ENCODE measurements at places on chromosomes 7 and 10.

GRCh38 chr7:146635205-146636032, 518.8 kb downstream of the CNTNAP2 start:
- DNase-seq, result no peak

GRCh38 chr10:488933-489215, 200.6 kb downstream of the DIP2C start:
- no peak for DNase-seq

GRCh38 chr10:13705526-13706174, 118.9 kb downstream of the PRPF18 start:
- no peak for DNase-seq

- DNase-seq, result no peak
These were observed 1247.4 kb upstream of the SORCS1 start for GRCh38 chr10:108411894-108412293.

DNA sequence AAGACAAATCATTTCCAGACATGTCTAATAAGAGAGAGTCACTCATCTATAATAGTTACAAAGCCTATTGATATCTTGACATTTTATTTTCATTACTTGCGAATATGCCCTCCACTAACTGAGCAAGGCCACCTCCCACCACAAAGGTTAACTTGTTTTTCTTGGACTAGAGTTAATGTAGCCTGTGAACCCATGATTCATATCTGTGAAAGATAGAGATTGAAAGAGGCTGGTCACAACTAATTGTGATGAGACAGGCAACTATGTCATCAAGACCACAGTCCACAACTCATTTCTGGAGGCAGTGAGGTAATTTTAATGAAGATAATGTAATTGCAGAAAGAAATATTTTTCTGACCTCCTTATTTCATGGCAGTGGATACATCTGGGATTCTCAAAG, 491.8 kb upstream of the TPK1 start:
- no peak for DNase-seq

DNA sequence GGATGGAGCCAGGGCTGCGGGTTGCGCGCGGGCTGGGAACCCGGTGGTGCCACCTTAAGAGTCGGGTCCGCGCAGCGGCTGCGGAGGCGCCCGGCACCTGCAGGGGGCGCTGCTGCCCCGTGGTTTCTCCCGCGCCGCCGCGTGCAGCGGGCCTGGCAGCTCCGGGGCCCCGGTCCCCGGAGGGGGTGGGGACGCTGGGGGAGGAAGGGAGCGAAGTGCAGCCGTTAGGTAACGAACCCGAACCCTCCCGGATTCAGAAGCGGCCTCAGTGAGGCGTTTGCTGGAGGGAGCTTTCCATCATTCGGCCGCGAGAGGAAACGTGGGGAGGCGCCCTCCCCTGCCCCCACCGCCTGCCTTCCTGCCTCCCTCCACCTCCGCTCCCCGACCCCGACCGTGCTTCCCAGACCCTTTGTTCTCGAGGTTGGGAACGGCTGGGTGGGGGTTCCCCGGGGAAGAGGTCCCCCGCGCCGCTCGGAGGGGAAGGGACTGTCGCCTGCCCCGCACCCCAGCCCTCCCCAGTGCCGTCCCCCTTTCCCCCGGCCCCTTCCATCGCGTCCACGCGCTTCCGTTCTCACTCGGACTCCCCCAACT, 29.6 kb downstream of the SKIDA1 start:
- peak; percentile 92 for DNase-seq

GRCh38 chr7:129279757-129280156, 54.9 kb downstream of the AHCYL2 start:
- DNase-seq, result no peak

DNA sequence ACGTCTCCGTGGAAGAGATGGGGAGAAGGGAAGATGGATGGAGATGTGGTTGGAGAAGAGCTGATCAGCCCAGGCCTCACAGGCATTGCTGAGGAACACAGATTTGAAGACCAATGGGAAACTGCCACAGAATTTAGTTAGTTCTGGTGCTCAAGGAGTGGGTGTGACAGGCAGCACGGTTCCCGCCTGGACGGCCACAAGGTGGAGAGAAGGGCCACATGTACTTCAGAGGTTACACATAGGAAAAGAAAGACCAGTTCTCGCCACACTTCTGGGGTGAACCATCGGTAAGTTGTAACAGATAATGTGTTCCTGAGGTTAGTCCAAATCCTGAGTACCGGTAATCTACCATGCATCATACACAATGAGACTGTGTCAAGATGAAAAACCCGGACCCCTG, 29.5 kb upstream of the GJD4 start:
- no peak for DNase-seq

DNA sequence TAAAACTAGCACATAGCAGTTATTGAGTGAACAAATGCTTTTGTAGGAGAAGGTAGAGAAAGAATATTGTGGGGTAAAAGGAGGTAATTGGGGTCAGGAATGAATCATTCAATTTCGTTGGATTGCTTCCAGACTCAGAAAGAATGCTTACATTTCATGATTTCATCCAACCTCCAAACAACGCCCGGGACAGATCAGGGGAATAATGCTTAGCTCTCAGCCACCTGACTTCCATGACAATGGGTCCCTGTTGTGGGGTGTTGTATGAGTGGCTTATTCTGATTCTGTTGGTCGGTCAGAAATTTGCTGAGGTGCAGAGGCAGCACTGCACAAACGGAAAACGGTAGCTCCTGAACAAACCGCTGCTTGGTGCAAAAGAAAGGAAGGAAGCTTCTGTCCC, 24.0 kb upstream of the INPP5F start:
- DNase-seq, result no peak

DNA sequence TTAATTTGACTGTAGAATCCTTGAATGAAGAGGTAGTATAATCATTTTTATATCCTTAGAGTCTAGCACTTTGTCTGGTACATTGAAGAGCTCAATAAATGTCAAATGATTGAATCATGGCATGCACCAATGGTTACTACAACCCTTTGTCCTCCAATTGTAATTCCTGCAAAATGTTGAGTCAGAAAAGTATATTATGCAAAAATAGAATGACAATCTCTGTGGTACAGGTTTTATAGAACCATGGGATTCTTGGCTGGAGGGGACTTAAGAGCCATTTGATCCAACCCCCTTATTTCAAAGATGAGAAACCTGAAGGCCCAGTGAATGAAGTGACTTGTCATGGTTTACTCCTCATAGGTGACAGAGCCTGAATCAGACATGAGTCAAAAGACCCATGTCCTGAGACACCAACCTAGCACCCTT, 30.9 kb upstream of the SMKR1 start:
- no peak for DNase-seq

GRCh38 chr10:74186678-74187077, 35.7 kb downstream of the ADK start:
- DNase-seq, result no peak

GRCh38 chr7:137476937-137477336, 133.4 kb upstream of the PTN start:
- DNase-seq, result no peak

GRCh38 chr7:102004848-102005247, 187.4 kb downstream of the CUX1 start:
- no peak for DNase-seq

GRCh38 chr7:159012353-159013069, 132.2 kb downstream of the VIPR2 start:
- DNase-seq, result no peak

DNA sequence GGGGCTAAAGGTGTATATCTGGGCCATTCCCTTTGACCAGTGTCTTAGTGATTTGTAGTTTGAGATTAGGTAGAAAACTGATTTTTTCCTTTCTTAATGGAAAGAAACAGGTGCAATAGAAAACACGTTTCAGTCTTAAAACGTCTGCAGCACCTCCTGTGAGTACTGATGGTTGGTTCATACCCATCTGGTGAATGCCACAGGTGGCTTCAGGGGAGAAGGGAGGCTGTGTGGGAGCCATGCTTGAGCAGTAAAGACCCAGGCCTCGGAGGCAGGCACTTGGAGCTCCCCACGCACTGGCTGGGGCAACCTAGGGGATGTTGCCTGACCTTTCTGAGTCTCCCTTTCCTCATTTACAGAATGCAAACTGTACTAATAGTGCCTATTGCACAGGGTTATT, 171.5 kb upstream of the GRB10 start:
- DNase-seq, result no peak

DNA sequence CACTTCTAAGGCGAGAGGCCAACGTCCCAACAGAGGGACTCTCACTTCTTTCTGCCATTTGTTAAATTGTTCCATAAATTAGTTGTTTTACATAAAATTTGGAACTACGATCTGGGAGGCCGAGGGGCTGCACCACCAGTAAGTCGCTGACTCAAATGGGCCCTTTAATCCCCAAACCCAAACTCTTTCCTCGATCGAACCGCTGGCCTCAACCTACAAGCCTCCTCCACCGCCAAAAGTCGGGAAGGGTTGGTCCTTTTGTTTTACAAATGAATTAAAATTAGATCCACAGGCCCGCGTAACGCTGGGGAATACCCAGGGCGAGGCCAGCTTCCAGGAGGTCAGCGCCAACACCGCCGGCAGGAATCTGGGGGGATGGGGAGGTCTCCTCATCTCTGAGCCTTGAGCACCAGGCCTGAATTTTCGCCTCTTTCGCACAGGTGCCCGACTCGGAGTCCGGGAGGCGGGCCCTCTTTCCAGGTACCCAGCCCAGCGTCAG, 1.2 kb upstream of the FOXI2 start:
- DNase-seq, result no peak

DNA sequence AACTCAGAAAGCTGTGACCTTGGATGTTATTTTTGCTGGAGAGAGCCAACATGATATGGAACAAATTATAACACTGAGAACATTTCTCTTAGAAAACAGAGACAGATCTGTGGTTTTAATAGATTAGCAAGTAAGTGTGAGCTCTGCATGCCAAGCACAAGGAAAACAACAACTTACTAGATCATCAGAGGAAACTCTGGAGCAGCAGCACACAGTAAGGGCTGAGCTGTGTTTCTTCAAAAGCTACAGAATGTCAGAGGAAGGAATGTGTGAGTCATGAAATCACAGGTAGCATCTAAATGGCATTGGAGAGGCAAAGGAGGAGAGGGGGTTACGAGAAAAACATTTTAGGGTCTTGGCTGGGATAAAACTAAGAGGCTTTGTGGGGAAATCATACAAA, 283.4 kb upstream of the FZD8 start:
- no peak for DNase-seq

GRCh38 chr7:30988351-30989005, 24.7 kb downstream of the GHRHR start:
- DNase-seq, result no peak

GRCh38 chr7:154874409-154875113, 128.4 kb downstream of the PAXIP1 start:
- no peak for DNase-seq

GRCh38 chr7:11062110-11062509, 88.4 kb downstream of the PHF14 start:
- no peak for DNase-seq

GRCh38 chr7:94222516-94222915, 172.2 kb upstream of the COL1A2 start:
- no peak for DNase-seq

DNA sequence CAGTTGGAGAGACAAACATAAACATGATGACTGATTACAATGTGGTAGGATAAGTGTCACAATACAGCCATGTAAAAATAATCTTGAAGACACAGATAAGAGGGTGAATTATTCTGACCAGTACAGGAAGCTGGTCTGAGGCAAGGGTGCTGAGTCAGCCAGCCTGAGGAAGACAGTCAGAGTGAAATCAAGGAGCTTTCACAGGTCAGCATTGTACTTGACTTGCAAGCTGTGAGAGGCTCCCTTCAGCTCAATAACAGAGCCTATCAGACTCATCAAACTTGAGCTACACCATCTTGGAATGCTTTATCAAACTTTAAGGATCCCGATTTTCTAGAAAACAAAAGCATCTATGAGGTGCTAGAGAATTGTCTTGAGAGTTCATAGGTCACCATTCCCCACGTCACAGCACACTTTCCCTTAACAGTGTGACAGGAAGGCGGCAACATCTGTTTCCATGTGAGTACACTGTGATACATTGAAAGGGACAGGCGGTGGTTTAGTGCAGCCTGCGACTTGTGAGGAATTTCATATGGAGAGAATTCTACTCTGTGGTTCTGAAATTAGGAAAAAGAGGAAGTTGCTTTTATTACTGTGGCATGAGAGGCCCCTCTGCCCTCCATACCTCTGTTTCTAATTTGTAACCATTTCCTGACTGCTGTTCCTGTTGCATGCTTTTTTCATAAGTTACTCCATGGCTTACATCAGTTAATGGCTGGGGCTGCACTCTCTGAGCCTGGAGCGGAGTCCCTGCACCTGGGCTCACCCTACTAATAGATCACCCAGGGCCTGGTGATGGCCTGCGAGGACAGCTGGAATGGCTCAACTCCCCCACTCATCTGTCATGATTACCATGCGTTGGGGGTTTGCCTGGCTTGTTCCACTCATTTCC, 417.1 kb downstream of the SUGCT start:
- DNase-seq, result peak; percentile 2

GRCh38 chr7:3089493-3089892, 45.8 kb upstream of the CARD11 start:
- DNase-seq, result no peak

DNA sequence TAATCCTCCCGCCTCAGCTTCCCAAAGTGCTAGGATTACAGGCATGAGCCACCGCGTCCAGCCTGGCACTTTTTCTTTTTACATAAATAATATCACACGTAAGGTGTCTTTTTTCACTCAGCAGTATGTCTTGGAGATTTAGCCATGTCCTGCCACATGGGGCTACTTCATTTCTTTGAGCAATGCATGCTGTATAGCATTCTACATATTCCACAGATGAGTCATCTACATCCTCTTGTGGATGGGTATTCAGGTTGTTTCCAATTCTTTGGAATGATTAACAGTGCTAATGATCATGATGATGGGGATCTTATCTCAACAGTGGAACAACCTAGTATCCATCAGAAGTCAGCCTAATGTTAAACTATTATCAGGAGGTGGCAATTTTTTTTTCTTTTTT, 50.8 kb downstream of the ZNF503 start:
- DNase-seq, result no peak

DNA sequence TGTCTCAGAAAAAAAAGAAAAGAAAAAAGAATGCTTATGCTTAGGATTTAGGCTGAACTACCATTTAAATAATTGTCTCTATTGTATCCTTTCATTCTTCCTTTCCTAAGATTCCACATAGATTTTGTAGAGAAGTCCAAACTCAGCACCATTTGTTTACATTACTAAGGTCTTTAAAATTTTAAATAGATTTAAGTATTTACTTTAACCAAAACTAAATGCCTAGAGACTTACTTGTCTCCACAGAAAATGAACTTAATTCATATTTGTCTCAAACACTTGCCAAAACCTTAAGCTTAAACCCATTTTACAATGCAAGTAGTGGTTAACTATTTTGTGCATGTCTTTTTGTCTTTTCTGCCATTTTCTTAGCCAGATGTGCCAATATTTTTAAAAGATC, 54.1 kb upstream of the ABI1 start:
- no peak for DNase-seq
